ENCODE measurements at places on chromosomes 4 and X. TPM values are rescaled to one million over a fixed set of nuclear protein-coding genes. Genes with fewer than 3 reads are reported as not detected.

ANOS1 gene
- total RNA-seq: 85.9 TPM

MTNR1A gene
- total RNA-seq: not detected

- DNase-seq: no peak
- no peak overlapping the region for H3K27ac ChIP-seq
- H3K4me1 ChIP-seq: no peaks in the 10 kb centered on the region
- H3K4me3 ChIP-seq: no peak overlapping the region
- no peaks in the 10 kb centered on the region for H3K36me3 ChIP-seq
- H3K27me3 ChIP-seq: no peaks in the 10 kb centered on the region
These were observed 9.6 kb downstream of the ADGRG4 start for GRCh38 chrX:136310411-136310810.

DNA sequence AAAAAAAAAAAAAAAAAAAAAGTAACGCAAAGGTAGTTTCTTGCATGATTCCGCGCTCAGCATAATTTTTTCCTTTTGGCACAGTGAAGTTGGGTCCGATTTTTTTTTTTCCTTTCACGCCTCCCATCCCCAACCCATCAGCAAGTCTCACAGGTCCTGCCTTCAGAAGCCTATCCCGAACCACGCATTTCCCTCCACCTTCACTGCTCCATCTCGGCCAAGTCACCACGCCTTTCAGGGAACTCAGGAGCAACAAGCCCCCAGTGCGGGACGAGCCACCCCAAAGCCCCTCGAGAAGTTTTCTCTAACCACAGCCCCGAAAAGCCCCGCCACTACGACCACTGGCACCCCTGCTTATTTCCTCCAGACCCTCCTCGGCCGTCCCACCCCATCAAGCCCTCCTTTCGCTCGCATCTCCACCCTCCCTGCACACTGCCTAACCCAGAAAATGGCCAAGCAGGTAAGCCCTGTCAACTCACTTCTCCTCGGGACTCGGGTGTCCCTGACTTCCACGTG, 1.0 kb downstream of the SLBP start:
- peaks cover 12% of the 10 kb centered on the region for H3K4me1 ChIP-seq
- no peaks in the 10 kb centered on the region for H3K27me3 ChIP-seq
- peaks cover 20% of the 10 kb centered on the region for H3K36me3 ChIP-seq
- peak overlapping the region; percentile 99 for H3K27ac ChIP-seq

- no peaks in the 10 kb centered on the region for H3K36me3 ChIP-seq
- DNase-seq: no peak
- no peaks in the 10 kb centered on the region for H3K27me3 ChIP-seq
- no peak overlapping the region for H3K27ac ChIP-seq
- no peaks in the 10 kb centered on the region for H3K4me1 ChIP-seq
These were observed 6.2 kb downstream of the RAB40A start for GRCh38 chrX:103513067-103513466.

DNA sequence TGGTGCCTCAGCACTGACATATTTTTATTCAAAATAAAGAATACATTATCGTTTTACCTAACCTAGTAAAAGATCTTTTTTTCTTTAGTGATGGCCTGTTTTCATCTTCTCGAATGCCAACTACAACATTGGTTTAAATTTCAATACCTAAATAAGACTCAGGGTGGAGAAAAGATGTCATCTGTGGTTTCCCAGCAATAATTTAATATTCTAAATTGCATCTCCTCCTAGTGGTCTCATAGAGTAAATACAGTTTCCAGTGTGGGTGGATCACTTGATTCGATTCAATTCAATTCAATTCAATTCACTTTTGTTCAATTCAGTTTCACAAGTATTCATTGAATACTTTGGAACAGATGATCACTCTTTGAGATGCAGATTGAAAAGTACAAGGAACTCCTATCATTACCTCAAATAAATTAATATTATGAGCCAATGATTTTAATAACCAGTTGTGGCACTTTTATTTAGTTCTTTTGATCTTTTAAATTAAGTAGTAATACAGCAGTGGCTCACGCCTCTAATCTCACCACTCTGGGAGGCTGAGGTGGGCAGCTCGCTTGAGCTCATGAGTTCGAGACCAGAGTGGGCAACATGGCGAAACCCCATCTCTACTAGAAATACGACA, 427.2 kb downstream of the FAT4 start:
- H3K4me1 ChIP-seq: peaks cover 3% of the 10 kb centered on the region
- H3K4me3 ChIP-seq: no peak overlapping the region
- no peak overlapping the region for H3K27ac ChIP-seq
- no peaks in the 10 kb centered on the region for H3K36me3 ChIP-seq

GRCh38 chr4:133161570-133162295, 12.6 kb downstream of the PCDH10 start:
- DNase-seq: no peak
- no peak overlapping the region for H3K27ac ChIP-seq
- no peak overlapping the region for H3K4me3 ChIP-seq
- no peaks in the 10 kb centered on the region for H3K4me1 ChIP-seq
- H3K27me3 ChIP-seq: no peaks in the 10 kb centered on the region
- no peaks in the 10 kb centered on the region for H3K36me3 ChIP-seq

- no peaks in the 10 kb centered on the region for H3K36me3 ChIP-seq
- peak overlapping the region; percentile 48 for H3K4me3 ChIP-seq
- DNase-seq: peak; percentile 76
- H3K27me3 ChIP-seq: peaks cover 98% of the 10 kb centered on the region
- H3K4me1 ChIP-seq: peaks cover 13% of the 10 kb centered on the region
- H3K27ac ChIP-seq: no peak overlapping the region
These were observed 99.2 kb upstream of the TENM3 start for GRCh38 chr4:182143822-182144625.

GRCh38 chrX:101377547-101377946, 8.4 kb downstream of the BTK start:
- no peak for DNase-seq
- H3K4me3 ChIP-seq: no peak overlapping the region
- H3K27me3 ChIP-seq: no peaks in the 10 kb centered on the region
- no peaks in the 10 kb centered on the region for H3K36me3 ChIP-seq

DNA sequence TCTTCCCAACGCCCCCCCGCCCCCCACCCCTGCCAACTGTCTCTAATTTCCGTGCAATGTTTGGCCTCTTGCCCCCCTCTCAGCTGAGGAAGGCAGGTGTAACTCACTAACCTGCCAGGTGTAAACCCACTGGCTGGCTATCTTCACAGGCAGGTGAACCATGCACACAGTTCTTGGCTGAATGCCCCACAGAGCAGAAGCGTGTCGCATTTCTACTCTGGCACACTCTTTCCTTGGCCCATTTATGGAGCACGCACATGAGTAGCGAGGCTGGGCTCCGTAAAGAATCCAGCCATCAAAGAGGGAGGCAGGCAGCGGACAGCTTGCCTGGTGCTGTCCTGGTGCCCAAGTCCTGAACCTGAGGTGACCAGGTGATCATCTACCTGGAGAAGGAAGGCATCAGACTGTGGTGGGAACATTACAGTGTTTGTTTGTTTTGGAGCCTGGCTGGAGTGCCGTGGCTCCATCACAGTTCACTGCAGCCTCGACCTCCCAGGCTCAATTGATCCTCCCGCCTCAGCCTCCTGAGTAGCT, 39.2 kb upstream of the CRMP1 start:
- no peaks in the 10 kb centered on the region for H3K4me1 ChIP-seq
- H3K36me3 ChIP-seq: no peaks in the 10 kb centered on the region
- no peak overlapping the region for H3K27ac ChIP-seq
- H3K4me3 ChIP-seq: no peak overlapping the region

- H3K4me3 ChIP-seq: no peak overlapping the region
- no peak for DNase-seq
- H3K27ac ChIP-seq: no peak overlapping the region
- H3K4me1 ChIP-seq: no peaks in the 10 kb centered on the region
These were observed 4.8 kb upstream of the MPP1 start for GRCh38 chrX:154809939-154810665.

DNA sequence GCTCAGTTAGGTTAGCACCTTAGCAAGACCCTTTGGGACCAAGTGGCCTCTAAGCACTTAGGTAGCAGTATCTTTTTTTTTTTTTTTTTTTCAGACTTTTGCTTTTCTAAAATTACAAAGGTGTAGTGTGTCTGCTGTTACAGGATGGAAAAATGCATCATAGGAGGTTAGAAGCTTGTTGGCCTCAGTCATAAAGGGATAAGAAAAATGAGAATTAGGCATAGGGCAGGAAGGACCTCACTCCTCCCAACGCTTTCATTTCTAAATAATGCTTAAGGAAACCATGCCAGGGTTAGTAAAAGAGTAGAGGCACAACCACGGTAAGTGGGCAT, 148.4 kb upstream of the PLAC1 start:
- H3K27me3 ChIP-seq: no peaks in the 10 kb centered on the region
- H3K4me3 ChIP-seq: peak overlapping the region; percentile 38
- H3K4me1 ChIP-seq: no peaks in the 10 kb centered on the region
- no peak for DNase-seq
- H3K36me3 ChIP-seq: no peaks in the 10 kb centered on the region
- peak overlapping the region; percentile 82 for H3K27ac ChIP-seq

DNA sequence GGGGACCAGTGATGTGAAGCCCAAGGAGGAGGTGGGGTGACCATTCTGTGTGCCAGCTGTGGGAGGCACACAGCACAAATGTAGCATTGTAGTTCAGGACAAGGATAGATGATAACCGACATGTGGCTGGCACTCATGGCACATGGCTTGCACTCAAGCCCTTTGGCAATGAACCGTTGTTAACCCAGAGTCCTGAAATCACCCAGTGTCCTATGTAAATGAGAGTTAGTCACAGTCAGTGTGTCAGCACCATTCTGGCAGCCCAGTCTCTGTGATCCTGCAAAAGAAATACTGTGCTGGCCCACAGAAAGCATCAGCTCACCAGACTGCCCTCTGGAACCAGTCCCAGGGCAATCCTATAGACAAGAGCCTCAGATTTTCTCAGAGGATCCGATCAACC, 339.3 kb downstream of the MID1IP1 start:
- no peaks in the 10 kb centered on the region for H3K36me3 ChIP-seq
- H3K27ac ChIP-seq: no peak overlapping the region
- DNase-seq: no peak
- H3K4me1 ChIP-seq: no peaks in the 10 kb centered on the region

All from left lung (tissue), 14 donors.